ENCODE measurements at places on chromosomes 5 and 9.

DNA sequence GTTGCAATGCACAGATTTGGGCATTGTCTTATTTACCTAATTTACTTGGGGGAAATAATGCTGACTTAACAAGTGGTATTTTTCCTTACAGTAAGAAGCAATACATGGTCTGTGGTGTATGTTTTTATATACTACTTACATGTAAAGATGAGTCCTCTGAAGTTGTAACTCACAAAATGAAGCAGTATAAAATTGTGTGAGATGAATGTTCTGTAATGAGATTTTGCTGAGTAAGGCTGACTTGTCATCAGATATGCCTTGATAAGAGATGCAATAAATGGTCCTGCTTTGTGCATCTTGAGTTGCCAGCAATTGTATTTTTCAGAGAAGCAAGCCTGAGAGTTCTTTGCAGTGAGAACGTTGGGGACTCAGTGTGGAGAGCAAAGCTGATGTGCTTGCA lies 92.2 kb upstream of the GNAQ start:
- DNase-seq: no peak

- DNase-seq: no peak
These were observed 65.2 kb downstream of the STARD4 start for GRCh38 chr5:111447099-111447498.

- DNase-seq: no peak
These were observed 207.7 kb downstream of the PIK3R1 start for GRCh38 chr5:68423154-68423811.

DNA sequence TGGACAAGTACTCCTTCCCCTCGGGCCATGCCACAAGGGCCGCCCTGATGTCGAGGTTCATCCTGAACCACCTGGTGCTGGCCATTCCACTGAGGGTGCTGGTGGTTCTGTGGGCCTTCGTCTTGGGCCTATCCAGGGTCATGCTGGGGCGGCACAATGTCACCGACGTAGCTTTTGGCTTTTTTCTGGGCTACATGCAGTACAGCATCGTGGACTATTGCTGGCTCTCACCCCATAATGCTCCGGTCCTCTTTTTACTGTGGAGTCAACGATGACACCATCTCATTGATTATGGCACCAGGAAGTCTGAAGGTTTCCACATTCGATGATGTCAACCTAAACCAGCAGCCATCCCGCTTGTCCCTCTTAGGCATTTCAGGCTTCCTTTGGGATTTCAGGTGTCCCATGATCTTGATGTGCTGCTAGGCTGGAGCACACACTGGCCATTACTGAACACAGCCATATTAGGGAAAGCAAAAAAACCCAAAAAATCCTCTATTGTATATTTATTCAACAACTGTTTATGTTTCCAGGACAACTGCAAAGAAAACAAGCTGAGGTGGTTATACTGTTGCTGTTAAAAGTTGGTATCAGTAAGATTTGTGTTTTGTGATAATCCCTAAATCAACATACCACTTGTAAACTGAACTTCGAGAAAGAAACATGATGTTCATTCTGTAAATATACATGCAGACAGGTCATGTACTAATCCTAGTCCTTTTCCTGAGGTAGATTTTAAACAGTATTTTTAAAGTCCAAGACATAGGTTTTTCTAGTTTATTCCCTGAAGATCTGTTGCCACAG lies 1.1 kb downstream of the PLPP6 start:
- DNase-seq: no peak

- no peak for DNase-seq
These were observed 66.5 kb downstream of the ERCC6L2 start for GRCh38 chr9:95942016-95942415.
